SJSA1 (cell line): ENCODE measurements at places on chromosomes 6 and 20. TPM values are rescaled to one million over a fixed set of nuclear protein-coding genes. Genes with fewer than 3 reads are reported as not detected.

DNA sequence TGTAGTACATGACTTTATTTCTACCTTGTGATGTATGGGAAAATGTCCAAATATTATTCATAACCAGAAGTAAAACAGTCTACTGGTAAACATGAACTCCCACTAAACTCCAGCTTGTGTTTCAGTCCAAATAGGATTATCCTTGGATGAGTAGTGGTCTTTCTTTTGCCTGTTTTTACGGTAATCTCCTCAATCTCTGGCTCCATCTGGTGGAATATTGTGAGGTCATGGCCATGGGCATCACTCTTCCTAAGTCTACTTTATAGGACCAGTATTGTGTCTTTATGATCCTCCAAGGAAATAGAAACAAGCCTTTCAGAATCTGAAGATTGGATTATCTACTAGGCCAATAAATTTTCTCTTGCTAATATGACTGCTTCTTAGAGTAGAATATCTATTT, 505.0 kb downstream of the BMP2 start:
- DNase-seq = no peak
- H3K27ac ChIP-seq = no peak overlapping the region
- no peaks in the 10 kb centered on the region for H3K4me1 ChIP-seq
- H3K36me3 ChIP-seq = no peaks in the 10 kb centered on the region
- no peaks in the 10 kb centered on the region for H3K27me3 ChIP-seq
- no peak overlapping the region for H3K4me3 ChIP-seq

- H3K27ac ChIP-seq = no peak overlapping the region
- DNase-seq = no peak
- H3K36me3 ChIP-seq = no peaks in the 10 kb centered on the region
- no peak overlapping the region for H3K4me3 ChIP-seq
- no peaks in the 10 kb centered on the region for H3K4me1 ChIP-seq
These were observed 21.9 kb upstream of the CDH4 start for GRCh38 chr20:61230166-61230565.

- DNase-seq = no peak
- H3K4me1 ChIP-seq = peaks cover 46% of the 10 kb centered on the region
- no peaks in the 10 kb centered on the region for H3K27me3 ChIP-seq
These were observed 63.7 kb downstream of the PHACTR2 start for GRCh38 chr6:143741480-143741879.

CTCFL gene
- not detected in 2 replicates for total RNA-seq

TMEM151B gene
- total RNA-seq = not detected in 2 replicates
